ENCODE measurements at places on chromosomes 2 and 18. TPM values are rescaled to one million over a fixed set of nuclear protein-coding genes. Genes with fewer than 3 reads are reported as not detected.

DNA sequence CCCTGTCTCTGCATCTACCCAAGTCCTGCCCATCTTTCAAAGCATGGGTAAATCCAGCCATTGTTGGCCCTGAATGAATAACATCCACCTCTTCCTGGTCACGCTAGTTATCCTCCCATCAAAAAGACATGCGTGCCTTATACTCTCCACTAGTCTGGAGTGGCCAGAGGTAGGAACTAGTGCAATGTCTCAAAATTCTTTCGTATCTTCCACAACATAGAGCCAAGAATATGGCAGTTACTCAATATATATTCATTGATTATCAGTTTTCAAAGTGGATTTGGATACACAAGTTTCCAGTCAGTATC, 8.9 kb downstream of the APOB start:
- H3K4me3 ChIP-seq: no peak overlapping the region
- H3K27me3 ChIP-seq: no peaks in the 10 kb centered on the region
- H3K27ac ChIP-seq: no peak overlapping the region

GRCh38 chr18:62033756-62034155, 140.9 kb upstream of the RNF152 start:
- H3K27ac ChIP-seq: no peak overlapping the region
- no peaks in the 10 kb centered on the region for H3K36me3 ChIP-seq
- no peaks in the 10 kb centered on the region for H3K27me3 ChIP-seq
- no peaks in the 10 kb centered on the region for H3K4me1 ChIP-seq
- DNase-seq: no peak
- no peak overlapping the region for H3K4me3 ChIP-seq

The SERPINB2 gene
- polyA plus RNA-seq: 12.4 TPM

GRCh38 chr2:64757126-64757525, 103.4 kb upstream of the SERTAD2 start:
- 0 out of 2 replicates have a peak, but pooled peaks cover under 1% of the 10 kb centered on the region for H3K4me1 ChIP-seq
- H3K27ac ChIP-seq: no peak overlapping the region
- H3K27me3 ChIP-seq: no peaks in the 10 kb centered on the region
- H3K4me3 ChIP-seq: no peak overlapping the region

DNA sequence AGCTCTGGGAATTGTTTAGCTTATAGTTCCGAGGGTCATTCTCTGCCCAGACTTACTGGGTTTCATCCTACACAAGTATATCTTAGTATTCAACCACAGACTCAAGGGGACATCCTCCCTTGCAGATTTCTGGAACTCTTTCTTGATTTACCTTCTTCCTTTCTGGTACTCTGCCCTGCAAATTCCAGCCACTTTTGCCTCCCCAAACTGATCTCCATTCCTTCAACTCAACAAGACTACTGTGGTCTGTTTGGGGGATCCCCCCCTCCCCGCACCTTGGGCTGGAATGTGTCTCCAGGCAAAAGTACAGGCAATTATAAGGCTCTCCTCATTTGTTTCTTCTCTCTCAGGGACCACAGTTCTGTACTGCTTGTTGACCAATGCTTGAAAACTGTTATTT, 13.4 kb downstream of the PHOSPHO2 start:
- H3K27ac ChIP-seq: no peak overlapping the region
- no peak overlapping the region for H3K4me3 ChIP-seq
- no peaks in the 10 kb centered on the region for H3K36me3 ChIP-seq

The NT5DC4 gene
- polyA plus RNA-seq: 0.11 TPM

The TMEM163 gene
- polyA plus RNA-seq: 0.10 TPM

The SERPINB11 gene
- not detected for polyA plus RNA-seq

DNA sequence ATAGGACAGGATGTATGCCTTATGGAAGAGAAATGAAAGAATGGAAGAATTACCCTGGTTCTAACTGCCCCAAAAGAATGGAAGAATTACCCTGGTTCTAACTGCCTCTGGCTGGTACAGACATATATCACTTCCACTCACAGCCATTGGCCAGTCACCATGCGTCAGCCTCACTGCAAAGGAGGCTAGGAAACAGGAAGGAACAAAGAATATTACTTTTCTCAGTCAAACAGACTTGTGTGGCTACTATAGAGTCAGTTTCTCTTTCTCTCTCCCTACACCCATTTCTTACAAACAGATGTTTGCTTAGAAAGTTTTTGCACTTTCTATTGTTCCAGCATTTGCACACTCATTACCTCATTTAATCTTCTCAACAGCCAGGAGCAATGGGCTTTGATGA, 1111.1 kb upstream of the KLHL29 start:
- no peak overlapping the region for H3K4me3 ChIP-seq
- H3K36me3 ChIP-seq: no peaks in the 10 kb centered on the region
- no peak for DNase-seq
- no peak overlapping the region for H3K27ac ChIP-seq
- no peaks in the 10 kb centered on the region for H3K4me1 ChIP-seq
- H3K27me3 ChIP-seq: no peaks in the 10 kb centered on the region

The TFPI gene
- polyA plus RNA-seq: 0.33 TPM

DNA sequence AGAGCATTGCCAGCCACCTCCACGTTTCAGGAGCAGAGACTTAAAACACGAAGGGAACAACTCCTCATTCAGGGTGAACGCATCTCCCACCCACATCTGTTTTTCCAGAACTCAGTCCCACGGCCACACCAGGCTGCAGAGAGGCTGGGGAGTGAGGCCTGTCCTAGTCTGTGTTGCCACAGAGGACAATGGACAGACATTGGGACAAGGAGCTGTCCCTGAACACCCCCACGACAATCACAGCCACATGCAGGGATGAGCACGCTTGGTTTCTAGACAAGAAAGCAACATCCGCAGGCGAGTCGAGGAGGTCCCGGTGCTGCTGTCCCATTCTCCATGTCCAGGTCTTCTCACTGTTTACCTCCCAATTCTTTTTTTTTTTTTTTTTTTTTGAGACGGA, 167.4 kb downstream of the EIPR1 start:
- H3K36me3 ChIP-seq: peaks cover 6% of the 10 kb centered on the region
- H3K27ac ChIP-seq: no peak overlapping the region
- DNase-seq: no peak
- H3K4me1 ChIP-seq: no peaks in the 10 kb centered on the region

DNA sequence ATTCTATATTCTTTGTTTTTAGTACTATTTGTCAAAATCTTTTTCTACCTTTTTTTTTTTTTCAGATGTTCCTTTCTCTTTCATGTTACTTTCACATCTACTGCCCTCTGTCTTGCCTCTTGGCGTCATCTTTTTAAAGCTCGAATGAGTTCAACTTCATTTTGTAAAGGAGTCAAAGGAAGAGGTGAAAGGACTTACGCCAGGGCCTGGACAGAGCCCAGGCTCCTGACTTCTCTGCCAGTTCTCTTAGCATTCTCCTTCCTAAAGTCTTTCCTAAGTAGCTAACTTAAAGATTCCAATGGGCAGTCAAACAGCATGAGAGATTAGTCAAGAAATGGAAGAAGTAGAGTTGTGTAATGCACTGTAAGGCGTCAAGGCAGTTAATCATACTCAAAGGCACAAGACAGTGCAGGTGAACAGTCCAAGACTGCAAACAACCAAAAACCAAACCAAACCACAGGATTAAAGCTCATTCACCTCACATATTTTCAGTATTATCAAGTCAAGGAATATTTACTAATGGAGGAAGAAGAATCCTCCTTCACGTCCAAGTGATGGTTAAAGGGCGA, 301.7 kb downstream of the TCF4 start:
- H3K36me3 ChIP-seq: peaks cover 10% of the 10 kb centered on the region
- H3K4me3 ChIP-seq: no peak overlapping the region
- DNase-seq: no peak
- no peaks in the 10 kb centered on the region for H3K27me3 ChIP-seq
- no peak overlapping the region for H3K27ac ChIP-seq

DNA sequence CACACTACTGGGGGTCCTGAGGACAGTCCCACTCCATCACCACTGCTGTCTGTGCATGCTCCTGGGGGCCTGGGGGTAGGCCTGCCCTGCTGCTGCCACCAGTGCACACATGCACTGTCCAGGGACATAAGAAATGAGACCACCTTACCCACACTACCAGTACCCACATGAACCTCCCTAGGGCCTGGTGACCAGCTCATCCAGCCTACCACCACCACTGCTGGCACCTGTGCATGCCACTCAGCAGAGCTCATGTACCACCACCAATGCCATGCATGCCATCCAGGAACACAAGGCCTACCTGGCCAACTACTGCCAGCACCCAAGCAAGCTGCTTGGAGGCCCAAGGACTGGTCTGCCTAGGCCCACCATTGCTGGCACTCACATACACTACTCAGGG, 112.8 kb downstream of the BARD1 start:
- no peaks in the 10 kb centered on the region for H3K4me1 ChIP-seq
- no peak overlapping the region for H3K27ac ChIP-seq
- no peaks in the 10 kb centered on the region for H3K36me3 ChIP-seq
- H3K4me3 ChIP-seq: no peak overlapping the region
- no peak for DNase-seq

The TMEM169 gene
- polyA plus RNA-seq: 3.1 TPM

- no peaks in the 10 kb centered on the region for H3K27me3 ChIP-seq
- no peak for DNase-seq
- no peak overlapping the region for H3K27ac ChIP-seq
- no peak overlapping the region for H3K4me3 ChIP-seq
Measured at GRCh38 chr2:178767094-178768060, 39.8 kb downstream of the TTN start.

The EPB41L3 gene
- polyA plus RNA-seq: 0.27 TPM

- no peak overlapping the region for H3K27ac ChIP-seq
- no peak for DNase-seq
Measured at GRCh38 chr18:52970686-52971085, 630.7 kb downstream of the DCC start.

DNA sequence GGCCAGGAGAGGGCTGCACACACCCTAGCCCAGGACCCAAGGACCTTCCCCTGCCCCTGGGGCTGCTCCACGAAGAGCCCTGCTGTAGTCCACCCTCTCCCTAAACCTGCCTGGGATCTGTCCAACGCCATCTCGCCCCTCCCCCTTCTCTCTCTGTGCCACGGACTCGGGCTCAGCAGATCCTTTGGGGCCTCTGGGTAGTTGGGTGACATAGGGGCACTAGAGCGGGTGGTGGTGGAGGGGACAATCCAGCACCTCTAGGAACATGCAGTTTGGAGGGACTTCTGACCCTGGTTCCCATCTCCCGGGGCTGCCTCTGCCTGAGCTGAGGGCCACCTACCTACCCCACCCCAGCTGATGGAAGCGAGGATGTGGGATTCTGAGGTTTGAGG, 7.3 kb upstream of the CRYBA2 start:
- DNase-seq: no peak
- H3K27ac ChIP-seq: no peak overlapping the region
- H3K4me1 ChIP-seq: no peaks in the 10 kb centered on the region

The SPDYA gene
- 0.92 TPM for polyA plus RNA-seq

The SLC14A1 gene
- not detected for polyA plus RNA-seq

DNA sequence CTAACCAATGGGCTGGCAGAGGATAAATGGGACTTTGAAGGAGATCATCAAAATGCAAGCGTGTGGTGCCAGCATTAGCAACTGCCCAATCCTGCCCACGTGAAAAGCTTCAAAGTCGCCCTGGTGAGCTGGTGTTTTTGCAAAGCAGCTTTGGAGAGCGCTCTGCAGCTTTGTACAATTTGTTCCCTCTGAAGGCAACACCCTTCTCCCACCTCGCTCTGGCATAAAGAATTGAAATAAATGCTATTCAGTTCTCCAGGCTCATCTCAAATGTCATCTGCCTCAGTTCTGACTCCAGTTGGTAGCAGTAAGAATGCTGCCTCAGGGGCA, 3.5 kb downstream of the COPS9 start:
- no peak for DNase-seq
- peaks cover 28% of the 10 kb centered on the region for H3K36me3 ChIP-seq
